ENCODE measurements at places on chromosomes 7 and 10. TPM values are rescaled to one million over a fixed set of nuclear protein-coding genes. Genes with fewer than 3 reads are reported as not detected.

Gene UNCX
- not detected for total RNA-seq

Gene PDZD7
- 1.3 TPM for total RNA-seq

Gene SFMBT2
- total RNA-seq: 4.3 TPM

Gene ANKRD2
- not detected for total RNA-seq

Gene NKX1-2
- total RNA-seq: not detected

Gene RHBDD2
- total RNA-seq: 32.0 TPM

Gene AKR1D1
- not detected for total RNA-seq

Gene TLL2
- 0.27 TPM for total RNA-seq

Gene TMEM72
- 3.8 TPM for total RNA-seq
